ENCODE measurements at places on chromosomes 12 and 14.

GRCh38 chr12:84507956-84508850 lies 404.4 kb downstream of the SLC6A15 start:
- DNase-seq = peak; percentile 77

DNA sequence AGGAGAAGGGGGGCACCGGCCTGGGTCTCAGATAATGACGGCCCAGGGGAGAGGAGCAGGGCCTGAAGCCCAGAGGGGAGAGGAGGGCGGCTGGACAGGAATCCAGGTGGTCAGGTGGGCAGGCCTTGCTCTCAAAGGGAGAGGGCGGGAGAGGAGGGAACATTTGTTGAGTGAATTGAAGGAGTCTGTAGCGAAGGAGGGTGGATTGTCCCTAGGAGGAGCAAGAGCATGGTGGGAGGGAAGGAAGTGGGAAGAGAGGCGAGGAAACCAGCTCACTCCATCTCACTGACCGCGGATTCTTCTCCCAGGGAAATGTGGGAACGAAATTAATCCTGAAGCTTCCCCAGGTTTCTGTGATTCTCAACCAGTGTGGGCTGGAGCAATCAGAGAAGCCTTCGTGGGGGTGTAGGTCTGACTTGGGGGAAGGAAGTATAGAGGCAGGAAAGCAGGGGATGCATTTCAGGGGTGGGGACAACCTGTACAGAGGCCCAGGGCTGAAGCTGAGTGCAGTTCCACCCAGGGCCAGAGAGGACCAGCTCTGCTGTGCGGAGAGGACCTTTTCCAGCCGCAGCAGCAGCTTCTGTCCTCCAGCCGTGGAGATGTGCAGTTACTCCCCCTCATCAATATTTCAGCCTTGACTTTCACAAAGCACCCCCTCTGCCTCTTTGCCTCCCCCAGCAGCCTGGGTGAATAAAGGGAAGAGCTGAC lies 100.9 kb downstream of the CHST11 start:
- no peak for DNase-seq

DNA sequence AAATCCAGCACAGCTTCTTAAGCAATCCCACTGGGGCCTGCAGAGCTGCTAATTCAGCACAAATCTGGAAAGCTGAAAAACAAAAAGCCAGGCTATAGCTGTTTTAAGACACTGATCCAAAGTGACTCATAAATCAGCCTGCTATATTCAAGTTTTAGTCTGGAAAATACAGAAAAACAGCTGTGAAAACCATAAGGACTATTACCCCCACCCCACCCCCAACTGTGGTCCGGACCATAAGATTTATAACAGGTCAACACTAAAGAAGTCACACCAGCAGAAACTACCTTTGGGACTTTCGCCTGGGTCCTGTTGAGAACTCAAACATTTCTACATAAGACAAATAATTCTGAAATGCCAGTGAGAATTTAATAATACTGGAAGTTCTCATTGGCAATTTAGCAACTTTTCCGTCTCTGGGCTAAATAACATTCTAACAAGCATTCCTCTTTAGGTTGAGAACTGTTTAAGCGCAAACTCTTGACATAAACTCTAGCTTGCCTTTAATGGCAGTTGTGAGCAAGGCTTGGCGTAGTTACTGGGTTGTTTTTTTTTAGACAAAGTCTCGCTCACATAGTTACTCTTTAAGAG lies 3.3 kb downstream of the LRIG3 start:
- DNase-seq = peak; percentile 63

GRCh38 chr12:89960011-89960507 lies 251.4 kb upstream of the ATP2B1 start:
- DNase-seq = peak; percentile 34

DNA sequence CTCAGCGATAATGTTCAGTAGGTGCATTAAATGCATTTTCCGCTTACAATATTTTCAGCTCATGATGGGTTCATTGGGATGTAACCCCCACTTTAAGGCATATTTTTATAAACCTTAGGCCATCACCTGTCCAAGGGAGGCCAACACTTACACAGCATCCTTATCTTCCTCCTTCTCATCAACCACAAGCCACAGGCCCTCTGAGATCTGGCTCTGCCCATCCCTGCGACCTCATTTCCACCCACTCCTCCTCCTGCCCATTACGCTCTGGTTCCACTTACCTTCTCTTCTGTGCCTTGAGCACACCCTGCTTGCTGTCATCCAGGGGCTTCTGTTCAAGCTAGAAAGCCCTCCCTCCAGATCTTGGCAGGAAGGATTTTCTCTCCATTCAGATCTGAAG lies 93.2 kb downstream of the EGLN3 start:
- DNase-seq = no peak

- DNase-seq = peak; percentile 58
These were observed 26.0 kb downstream of the ADIPOR2 start for GRCh38 chr12:1716911-1717310.

- DNase-seq = peak; percentile 96
These were observed 54.6 kb downstream of the NCOR2 start for GRCh38 chr12:124512667-124513296.

DNA sequence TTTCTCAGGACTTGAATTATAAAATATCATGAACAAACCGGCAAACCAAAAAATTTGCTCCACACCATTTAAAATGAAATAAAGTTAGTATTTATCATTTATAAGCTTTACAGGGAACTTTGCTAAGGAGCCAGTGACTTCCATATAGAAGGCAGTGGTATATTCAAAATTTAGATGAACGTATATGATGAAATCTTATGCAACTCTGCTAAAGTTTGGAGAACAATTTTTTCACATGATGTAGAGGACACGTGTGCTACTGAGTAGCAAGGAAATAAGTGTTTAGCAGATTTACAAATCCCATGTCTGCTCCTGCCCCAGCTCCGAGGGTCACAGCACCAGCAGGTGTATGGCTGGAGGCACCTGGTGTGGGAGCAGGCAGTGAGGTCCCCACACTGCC lies 70.8 kb upstream of the IFNG-AS1 start:
- DNase-seq = no peak

DNA sequence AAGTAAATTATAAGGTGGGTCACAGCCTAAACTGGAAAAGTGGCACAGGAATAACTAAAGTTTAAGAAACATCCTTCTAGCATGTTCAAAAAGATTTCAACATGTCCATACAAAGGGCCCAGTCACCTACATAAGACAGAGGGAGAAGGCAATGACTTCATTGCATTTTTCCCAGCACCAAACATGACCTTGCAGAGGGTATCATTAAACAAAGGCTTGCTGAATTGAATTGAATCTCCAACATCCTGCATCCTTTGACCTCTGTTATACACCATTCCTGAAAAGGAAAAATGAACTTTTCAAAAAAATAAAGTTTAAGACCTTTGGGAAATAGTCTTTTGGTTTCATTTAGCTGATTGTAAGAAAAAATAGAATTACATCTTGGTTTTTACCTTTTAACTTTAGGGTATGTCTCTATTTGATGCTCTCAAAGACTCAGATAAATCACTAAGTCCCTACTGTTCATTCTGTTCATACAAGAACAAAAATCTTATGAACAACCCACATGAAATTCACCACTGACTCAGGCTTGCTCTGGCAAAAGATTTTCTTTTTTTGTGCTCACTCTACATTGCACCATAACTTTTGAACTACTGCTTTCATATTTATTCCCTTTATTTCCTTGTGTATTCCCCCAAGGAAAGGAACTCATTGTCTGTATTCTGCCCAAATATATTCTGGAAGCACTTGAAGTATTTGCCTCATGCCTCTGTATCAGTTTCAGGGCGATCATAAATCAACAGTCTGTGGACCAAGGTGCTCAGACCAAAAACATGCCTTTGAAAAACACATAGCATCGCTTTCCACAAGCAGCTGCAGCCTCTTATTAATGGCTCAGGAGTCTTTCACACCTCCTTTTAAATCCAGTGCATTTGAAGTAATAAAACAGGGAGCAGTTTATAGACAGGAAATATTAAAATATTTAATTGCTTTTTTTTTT lies 121.7 kb downstream of the DUSP6 start:
- DNase-seq = no peak

- no peak for DNase-seq
These were observed 26.5 kb upstream of the RIC8B start for GRCh38 chr12:106747973-106748436.

- no peak for DNase-seq
These were observed 1.2 kb downstream of the FOS start for GRCh38 chr14:75279763-75280290.

DNA sequence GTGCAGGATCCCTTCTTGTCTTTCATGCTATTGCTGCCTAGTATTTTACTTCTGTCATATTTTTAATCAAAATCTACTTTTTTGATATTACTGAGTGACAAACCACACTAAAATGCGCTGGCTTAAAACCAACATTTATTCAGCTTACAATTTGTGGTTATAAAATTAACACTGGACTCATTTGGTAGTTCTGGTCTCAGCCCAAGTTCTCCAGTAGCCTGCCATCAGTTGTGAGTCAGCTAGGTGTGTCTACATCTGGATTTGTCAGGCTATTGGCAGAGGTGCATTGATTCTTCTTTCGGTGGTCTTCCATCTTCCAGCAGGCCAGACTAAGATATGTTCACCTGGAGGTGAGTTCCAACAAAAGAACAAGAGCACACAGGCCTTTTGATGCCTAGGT lies 765.1 kb upstream of the FBXO33 start:
- peak; percentile 12 for DNase-seq

- DNase-seq = no peak
These were observed 148.5 kb downstream of the PAX9 start for GRCh38 chr14:36810209-36810608.

- DNase-seq = no peak
These were observed 328.6 kb downstream of the MDGA2 start for GRCh38 chr14:47346849-47347248.

GRCh38 chr12:7542813-7543212 lies 39.2 kb upstream of the CD163 start:
- DNase-seq = no peak

DNA sequence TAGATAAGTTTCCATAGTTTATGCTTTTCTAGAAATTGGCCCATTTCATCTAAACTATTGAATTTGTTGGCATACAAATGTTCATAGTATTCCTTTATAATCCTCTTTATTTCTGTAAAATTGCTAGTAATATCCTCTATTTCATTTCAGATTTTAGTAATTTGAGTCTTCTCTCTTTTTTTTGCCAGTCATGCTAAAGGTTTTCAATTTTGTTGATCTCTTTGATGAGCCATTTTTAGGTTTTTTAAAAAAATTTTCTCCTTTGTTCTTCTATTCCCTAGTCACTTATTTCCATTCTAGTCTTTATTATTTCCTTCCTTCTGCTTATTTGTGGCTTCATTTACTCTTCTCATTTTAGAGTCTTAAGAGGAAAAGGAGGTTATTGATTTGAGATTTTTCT lies 19.4 kb upstream of the PPM1A start:
- no peak for DNase-seq

DNA sequence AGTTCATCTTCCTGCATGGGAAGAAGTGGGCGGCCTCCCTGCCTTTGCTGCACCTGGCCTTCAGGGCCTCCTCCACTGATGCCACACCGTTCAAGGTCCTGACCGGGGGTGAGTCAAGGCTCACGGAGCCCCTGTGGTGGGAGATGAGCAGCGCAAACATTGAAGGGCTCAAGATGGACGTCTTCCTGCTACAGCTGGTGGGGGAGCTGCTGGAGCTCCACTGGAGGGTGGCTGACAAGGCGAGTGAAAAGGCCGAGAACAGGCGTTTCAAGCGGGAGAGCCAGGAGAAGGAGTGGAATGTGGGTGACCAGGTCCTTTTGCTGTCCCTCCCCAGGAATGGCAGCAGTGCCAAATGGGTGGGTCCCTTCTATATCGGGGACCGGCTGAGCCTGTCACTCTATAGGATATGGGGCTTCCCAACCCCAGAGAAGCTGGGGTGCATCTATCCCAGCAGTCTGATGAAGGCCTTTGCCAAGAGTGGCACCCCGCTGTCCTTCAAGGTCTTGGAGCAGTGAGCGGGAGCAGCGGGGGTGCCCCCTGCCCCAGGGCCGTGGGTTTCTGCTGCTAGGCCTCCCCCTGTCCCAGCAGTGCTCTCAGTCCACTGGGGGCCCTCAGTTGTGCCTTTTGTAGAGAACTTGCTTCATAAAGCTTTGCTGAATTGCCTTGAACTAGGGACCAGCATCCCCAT lies 12.4 kb downstream of the CBLN3 start:
- no peak for DNase-seq

DNA sequence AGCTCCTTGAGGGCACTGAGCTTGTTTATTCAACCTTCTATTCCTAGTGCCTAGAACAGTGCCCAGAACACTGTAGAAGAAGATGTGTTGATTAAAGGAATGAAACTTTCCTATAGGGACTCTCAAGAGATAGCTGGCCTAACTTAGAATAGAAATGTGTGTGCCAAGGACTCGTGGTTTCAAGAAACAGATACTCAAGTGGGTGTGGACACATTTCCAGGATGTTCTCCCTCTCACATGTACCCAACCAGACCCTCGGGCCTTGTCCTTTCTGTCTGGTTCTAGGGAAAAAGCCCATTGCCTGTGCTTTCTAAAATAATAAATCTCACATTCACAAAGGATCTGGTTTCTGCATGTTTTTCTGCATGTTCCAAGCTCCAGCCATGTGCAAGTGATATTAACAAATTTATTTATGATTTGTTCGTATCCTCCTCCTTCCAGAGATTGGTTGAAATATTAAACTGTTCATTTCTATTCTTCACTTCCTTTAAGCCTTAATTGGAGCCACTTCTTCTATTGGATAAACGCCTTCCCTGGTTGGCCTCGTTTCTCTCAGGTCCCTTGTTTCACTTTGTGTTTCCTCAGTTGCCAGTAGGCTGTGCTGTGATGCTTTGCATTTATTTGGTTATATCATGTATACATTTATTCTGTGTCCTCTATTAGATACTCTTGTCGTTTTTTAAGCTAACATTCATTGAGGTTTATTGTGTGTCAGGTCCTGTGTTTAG lies 89.8 kb downstream of the CRADD start:
- DNase-seq = peak; percentile 45

GRCh38 chr12:111569363-111570083 lies 29.6 kb downstream of the ATXN2 start:
- no peak for DNase-seq
